ENCODE measurements at places on chromosomes 6 and 20. TPM values are rescaled to one million over a fixed set of nuclear protein-coding genes. Genes with fewer than 3 reads are reported as not detected.

DNA sequence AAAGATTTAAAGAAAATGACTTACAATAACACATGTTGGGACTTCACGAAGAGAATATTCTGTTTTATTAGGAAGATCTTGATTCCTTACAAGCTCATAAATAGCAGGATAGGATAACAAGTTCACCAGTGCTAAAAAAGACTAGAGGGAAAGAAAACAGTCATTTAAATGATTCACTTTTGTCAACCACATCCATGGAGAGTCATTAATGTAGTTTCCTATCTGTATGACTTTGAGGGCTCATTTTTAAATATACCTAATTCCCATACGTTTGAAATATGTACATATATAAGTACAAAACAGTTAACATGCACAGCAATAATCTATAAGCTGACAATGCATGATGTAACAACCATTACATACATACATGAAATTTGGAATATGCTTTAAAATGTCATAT is 111.1 kb downstream of the TBC1D32 start:
- DNase-seq: no peak

The COQ3 gene
- 15.3 TPM for total RNA-seq

DNA sequence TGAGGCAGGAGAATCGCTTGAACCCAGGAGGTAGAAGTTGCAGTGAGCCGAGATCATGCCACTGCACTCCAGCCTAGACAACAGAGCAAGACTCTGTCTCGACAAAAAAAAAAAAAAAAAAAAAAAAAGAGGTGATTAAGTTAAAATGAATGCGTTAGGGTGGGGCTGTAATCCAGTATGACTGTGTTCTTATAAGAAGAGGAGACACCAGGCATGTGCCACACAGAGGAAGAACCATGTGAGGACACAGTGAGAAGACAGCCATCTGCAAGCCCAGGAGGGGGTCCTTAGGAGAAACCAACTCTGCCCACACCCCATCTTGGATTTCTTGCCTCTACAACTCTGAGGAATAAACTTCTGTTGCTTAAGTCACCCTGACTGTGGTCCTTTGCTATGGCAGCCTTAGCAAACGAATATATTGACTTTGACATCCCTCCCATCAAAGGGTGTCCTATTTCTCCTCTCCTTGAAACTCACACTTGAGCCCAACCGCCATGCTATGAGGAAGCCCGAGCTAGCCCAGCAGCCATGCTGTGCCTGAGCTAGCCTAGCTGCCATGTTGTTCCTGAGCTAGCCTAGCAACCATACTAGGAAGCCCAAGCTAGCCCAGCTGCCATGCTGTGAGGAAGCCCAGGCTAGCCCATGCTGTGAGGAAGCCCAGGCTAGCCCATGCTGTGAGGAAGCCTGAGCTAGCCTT is 15.8 kb upstream of the PPP1R16B start:
- DNase-seq: peak; percentile 81

- no peak for DNase-seq
These were observed 32.5 kb downstream of the NT5E start for GRCh38 chr6:85482206-85482904.

- peak; percentile 78 for DNase-seq
These were observed 65.0 kb upstream of the EEF1A1 start for GRCh38 chr6:73585566-73586415.

DNA sequence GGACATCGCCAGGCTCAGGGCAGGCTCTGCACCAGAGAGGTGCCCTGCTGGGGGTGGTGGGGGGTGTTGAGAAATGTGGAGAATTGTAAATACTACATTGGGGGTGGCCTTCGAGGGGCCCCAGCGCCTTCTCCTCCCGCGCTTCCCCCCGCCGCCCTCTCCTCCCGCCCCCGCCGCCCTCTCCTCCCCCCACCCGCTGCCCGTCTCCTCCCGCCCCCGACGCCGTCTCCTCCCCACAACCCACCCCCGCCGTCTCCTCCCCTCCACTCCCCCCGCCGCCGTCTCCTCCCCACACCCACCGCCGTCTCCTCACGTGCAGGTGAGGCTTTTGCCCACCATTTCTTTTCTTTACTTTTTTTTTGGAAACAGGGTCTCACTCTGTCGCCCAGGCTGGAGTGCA is 1.5 kb upstream of the SRMS start:
- no peak for DNase-seq

The EEF1A2 gene
- 203 TPM for total RNA-seq

The COL12A1 gene
- total RNA-seq: 9.7 TPM

GRCh38 chr20:31837896-31838397 is 7.5 kb downstream of the FOXS1 start:
- DNase-seq: peak; percentile 78

GRCh38 chr6:107152638-107153430 is 37.5 kb upstream of the BEND3 start:
- no peak for DNase-seq

The PLA2G7 gene
- total RNA-seq: not detected

The TREM2 gene
- 1.5 TPM for total RNA-seq

DNA sequence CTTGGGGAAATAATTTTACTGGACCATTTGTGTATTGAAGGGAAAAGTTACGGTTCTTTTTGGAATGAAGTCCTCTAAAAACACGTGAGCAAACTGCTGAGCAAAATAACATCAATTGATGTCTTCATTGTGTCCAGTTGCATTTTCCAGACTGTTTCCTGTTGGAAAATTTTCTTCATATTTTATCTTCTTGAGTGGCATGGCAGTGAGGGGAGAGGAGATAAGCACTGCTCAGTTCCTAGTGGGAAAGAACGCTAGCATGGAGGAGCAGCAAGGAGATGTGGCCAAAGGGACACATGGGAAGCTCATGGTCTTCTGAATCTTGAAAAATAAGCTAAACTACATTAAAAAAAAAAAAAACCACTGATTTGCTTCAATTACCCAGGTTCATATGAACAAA is 776.0 kb downstream of the TFAP2A start:
- no peak for DNase-seq

DNA sequence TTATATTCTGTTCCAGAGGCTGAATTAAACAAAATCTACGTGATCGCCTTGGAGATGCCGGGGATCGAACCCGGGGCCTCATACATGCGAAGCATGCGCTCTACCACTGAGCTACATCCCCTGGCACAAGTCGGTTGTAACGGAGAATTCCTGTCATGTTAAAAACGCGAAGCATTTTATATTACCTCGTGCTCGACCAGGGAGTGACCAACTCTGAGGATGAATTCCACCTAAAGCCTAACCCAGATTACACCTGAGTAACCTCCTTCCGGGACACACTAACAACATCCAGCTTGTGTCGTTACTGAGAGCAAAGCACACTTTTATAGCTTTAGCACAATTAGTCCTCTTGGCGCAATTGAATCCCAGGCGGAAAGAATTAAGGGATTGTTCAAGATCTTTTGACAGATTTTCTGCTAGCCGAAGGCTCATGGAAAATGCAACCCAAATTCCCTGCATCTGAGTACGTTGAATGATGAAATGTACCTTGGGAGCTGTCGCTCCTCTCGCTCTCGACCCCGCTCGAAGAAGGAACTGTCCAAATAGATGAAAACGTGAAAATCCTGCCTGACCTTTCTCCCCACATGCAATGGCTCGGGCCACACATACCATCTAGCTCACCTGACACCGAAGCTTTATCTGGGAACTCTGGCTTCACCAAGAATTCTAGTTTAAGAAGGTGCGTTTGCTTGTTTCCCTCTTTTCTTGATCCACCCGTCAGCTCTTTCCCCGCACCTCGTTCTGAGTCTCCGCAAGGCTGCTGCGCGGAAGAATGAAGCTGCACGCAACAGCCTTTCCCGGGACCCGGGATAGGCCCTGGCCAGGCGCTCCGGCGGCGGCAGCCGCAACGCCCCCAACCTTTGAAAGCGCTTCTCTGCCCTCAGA is 148.3 kb downstream of the GPX5 start:
- peak; percentile 77 for DNase-seq

DNA sequence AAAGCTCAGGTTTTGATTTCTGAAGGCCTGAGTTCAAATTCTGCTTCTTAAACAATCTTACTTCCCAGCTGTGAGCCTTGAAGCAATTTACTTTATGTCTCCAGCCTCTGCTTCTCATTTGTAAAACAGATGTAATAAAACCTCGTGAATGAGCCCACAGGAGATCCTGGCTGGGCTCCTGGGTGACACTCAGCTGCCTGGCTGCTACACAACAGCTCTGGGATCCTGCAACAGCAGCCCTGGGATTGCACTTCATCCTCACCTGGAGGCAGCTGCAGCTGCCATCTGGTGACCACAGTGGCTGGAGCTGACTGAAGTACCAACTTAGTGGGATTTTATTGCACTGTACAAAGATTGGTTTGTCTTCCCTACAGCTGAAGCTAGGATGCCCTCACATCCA is 98.6 kb downstream of the NDUFAF5 start:
- DNase-seq: no peak

DNA sequence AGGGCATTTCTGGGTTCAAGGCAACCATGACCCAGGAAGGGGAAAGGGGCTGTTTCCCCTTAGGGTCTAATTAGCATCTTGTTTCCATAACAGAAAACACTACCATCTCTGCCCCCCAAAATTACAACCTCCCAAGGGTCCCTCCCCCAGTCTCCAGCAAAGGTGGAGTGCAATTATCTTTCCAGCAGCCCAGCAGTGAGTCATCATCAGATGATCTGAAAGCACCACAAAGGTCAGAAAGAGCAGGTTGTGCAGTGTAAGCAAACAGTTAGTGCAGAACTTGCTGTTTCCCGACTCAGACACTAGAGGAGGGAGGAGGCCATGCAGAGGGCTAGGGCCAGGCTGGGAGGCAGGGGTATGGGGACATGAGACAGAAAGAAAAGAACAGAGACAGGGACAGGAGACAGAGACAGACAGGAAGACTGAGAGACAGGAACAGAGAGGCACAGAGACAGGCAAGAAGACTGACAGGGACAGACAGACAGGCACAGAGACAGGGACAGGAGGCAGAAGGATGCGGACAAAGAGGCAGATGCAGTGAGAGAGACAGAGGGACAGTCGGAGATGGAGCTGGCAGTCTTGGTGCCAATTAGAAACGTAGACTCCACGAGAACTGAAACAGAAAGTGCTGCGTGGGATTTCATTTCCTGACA is 62.5 kb downstream of the PYGB start:
- DNase-seq: peak; percentile 93

- no peak for DNase-seq
These were observed 433.6 kb downstream of the RNF144B start for GRCh38 chr6:18820725-18821124.

- no peak for DNase-seq
These were observed 939.0 kb downstream of the TBC1D32 start for GRCh38 chr6:120395330-120395729.

- DNase-seq: no peak
These were observed 9.4 kb upstream of the BMP7 start for GRCh38 chr20:57275813-57276212.

The CST3 gene
- total RNA-seq: 193 TPM

The ACAT2 gene
- total RNA-seq: 97.0 TPM

DNA sequence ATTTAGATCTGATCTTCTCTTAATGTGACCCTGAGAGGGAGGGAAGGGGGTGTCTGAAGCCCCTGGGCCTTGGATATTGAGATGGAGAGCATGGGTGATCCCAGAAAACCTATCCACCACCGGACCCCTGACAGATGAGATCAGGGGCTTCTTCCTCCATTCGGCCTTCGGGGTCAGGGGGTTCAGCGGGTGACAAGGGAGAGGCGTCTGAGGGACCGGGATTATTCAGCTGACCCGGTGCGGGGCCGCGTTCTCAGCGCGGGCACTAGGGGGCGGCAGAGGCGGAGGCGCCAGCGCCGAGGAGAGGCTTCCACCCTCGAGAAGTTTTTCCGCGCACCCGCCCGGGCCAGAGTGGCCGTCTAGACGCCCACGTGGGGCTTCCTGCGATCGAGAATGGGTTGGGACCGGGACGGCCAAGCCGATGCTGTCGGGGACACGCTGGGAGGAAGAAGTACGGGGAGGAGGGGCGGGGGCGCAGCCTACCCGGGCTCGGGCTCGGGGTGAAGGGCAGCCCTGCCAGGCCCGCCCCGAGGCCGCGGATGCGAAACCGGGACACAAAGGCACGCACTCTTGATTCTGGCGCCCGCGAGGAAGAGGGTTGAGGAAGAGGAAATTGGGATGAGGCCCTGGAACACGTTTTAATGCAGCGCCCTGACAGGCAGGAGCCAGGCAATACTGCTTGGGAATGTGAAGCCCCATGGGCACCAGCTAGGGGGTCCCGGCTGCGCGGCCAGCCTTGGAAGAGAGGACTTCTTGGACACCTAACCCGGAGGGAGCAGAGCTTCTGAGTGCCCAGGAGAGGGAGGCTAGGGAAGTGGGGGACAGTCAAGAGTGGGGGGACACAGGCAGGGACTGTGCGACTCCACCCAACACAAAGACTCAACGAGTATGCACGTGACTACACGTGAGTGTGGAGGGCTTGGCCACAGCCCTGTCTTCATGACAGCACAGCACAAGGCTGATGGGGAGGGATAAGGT is 30.6 kb downstream of the COL11A2 start:
- DNase-seq: peak; percentile 50

DNA sequence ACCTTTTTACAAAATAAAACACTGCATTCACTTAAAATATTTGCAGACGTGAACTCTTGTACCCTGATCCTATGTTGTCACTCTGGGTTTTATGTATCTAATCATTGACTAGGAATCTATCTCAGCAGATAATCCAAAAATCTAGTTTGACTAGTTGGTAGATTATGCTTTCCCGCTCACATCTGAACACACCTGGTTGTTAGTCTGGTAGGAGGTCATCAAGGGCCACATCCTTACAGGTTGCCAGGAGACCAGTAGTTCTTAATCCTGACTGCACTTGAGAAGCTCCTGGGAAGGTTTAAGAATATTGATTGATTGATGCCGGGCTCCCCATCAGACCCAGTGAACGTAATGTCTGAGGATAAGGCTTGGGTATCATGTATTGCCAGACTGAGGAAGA is 104.4 kb downstream of the MTHFD1L start:
- no peak for DNase-seq

- DNase-seq: no peak
These were observed 10.8 kb downstream of the BPIFA2 start for GRCh38 chr20:33178726-33179125.

DNA sequence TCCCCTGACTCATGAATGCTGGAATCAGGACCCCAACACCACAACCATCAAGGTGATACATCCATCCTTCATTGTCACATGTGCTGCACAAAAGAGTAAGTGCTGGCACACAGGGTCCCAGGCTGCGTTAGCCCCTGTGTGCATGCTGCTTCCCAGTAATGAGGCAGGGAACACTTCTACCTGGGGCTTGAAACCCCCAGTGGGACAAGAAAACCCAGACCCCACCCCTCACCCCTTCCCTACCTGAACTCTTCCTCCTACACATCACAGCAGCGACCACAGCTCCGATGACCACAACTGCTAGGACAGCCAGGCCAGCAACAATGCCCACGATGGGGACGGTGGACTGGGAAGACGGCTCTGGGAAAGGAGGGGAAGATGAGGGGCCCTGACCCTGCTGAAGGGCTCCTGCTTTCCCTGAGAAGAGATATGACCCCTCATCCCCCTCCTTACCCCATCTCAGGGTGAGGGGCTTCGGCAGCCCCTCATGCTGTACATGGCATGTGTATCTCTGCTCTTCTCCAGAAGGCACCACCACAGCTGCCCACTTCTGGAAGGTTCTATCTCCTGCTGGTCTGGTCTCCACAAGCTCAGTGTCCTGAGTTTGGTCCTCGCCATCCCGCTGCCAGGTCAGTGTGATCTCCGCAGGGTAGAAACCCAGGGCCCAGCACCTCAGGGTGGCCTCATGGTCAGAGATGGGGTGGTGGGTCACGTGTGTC is 2.0 kb downstream of the HLA-B start:
- DNase-seq: no peak

- no peak for DNase-seq
These were observed 14.3 kb downstream of the ZBP1 start for GRCh38 chr20:57605878-57606277.

GRCh38 chr6:17957498-17957897 is 29.9 kb downstream of the KIF13A start:
- DNase-seq: no peak

- no peak for DNase-seq
These were observed 7.1 kb downstream of the TDP2 start for GRCh38 chr6:24659561-24659960.

The DEFB129 gene
- total RNA-seq: not detected
